ENCODE measurements at places on chromosomes 7 and 10.

DNA sequence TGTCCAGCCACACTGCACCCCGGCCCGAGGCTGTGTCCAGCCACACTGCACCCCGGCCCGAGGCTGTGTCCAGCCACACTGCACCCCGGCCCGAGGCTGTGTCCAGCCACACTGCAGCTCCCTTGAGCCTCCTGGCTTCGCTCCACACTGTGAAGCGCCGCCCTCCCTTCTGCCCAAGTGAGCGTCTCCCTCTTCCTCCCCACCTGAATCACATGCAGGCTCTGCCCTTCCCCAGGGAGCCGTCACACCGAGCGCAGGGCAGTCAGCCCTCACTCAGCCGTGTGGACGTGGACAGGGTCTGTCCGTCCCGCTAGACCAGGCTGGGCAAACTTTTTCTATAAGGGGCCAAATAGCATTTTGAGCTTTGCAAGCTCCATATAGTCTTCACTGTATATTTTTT is 27.6 kb downstream of the CFAP46 start:
- no peak for DNase-seq

GRCh38 chr7:98840722-98841121 is 29.1 kb downstream of the TMEM130 start:
- no peak for DNase-seq

DNA sequence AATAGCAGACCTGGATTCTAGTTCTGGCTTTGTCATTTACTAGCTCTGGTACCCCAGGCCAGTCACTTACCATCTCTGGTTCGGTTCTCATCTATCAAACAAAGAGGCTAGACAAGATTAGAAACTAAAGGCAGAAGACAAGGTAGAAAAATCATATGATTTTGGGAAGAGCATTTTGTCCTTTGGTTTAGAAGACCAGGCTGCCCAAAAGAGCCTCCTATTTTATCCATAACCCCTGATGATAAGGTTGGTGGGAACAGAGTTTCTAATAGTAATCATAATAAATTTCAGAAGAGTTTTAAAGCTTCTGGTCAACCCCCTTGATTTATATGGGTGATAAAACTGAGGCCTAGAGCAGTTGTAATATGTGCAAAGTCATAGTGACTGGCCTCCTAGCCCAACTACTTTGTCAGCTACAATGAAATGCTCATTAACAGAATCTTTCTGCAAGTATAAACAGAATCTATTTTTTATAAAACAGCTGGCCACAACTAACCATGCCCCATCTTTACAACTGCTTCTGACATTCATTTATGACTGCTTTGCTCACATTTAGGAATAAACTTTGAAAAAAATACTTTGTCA is 23.4 kb downstream of the COX15 start:
- no peak for DNase-seq

DNA sequence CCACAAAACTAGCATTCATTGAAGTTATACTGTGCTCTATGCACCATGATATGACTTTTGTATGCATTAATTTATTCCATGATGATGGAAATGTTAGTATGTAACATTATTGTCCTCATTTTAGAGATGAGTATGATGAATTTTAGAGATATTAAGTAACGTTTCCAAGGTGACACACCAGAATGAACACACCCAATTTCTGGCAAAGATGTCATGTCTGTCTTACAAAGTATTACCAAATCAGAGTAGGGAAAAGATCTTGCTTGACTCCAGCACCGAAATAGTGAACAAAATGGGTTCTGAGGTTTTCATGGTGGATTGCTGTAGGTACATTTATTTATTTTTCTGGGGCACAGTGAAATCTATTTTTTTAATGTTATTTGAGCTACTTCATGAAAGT is 33.8 kb upstream of the COL1A2 start:
- DNase-seq: no peak

- DNase-seq: no peak
Measured at GRCh38 chr7:6453734-6454133, 6.0 kb upstream of the DAGLB start.

DNA sequence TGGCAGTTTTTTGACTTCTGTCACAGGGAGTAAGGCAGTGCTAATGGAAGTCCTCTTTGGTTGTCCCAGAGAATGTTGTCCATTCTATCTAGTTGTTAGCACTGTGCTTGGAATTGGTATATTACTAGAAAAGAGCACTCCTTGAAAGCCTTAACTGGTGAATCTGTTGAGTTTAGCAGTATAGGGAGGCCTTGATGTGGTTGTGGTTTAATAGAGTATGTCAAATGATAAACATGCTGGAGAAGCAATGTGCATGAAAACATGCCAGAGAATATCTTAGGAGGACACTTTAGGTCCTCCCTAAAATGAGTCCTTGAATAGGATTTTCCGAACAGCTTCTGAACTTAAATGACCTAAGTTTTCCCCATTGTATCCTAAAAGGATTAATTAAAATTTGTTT is 98.6 kb downstream of the BTRC start:
- DNase-seq: no peak

- no peak for DNase-seq
Measured at GRCh38 chr10:59090817-59091622, 85.4 kb upstream of the PHYHIPL start.

GRCh38 chr10:74955796-74956195 is 129.4 kb downstream of the KAT6B start:
- DNase-seq: no peak

GRCh38 chr7:15845461-15845860 is 159.0 kb upstream of the MEOX2 start:
- no peak for DNase-seq

- DNase-seq: no peak
Measured at GRCh38 chr10:34473174-34474008, 341.7 kb downstream of the PARD3 start.

DNA sequence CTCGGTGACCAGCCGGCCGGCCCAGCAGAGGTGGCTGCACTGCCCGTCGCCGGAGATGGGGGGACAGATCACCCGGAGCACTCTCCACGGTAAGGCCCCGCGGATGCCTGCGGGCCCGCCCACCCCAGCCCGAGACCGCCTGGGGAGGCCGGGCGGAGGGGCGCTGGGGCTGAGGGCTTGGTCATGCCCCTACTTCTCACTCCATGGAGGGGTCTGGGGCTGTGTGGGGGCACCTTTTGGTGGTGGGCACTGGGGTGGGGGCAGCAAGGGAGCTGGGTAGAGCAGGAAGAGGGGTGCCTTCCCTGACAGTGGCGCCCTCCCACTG is 61.8 kb downstream of the NEURL1 start:
- DNase-seq: no peak

DNA sequence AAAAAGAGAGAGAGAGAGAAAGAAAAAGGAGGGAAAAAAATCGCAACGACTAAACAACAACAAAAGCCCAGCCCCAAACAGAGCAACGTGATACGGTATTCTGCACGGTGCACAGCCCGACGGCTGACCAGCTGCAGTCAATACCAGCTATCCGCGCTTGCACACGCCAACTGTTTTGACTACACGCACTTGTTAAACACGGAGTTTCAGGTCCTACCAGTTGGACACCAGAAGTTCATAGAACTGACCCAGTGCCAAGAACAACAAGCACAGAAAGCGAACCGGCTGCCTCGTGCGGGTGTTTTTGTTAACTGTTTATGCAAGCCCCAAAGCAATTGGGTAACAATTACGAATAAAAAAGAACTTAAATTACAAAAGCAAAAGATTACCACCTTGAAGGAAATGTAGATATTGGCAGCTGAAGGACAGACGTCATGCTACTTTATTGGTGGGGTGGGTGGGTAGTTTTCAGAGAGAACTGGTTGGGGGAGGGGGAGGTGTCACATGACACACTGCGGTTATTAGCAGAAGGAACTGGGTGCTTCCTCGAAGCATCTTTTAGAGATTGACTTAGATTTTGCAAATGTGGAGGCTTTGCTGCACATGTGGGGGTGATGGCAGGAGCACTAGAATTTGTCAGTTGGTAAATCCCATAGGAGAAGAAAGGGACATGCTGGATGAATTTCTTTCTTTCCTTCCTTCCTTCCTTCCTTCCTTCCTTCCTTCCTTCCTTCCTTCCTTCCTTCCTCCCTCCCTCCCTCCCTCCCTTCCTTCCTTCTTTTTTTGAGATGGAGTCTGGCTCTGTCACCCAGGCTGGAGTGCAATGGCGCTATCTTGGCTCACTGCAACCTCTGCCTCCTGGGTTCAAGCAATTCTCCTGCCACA is 110.6 kb upstream of the EFCAB10 start:
- no peak for DNase-seq

GRCh38 chr7:129366-130221 is 62.8 kb upstream of the FAM20C start:
- DNase-seq: no peak

DNA sequence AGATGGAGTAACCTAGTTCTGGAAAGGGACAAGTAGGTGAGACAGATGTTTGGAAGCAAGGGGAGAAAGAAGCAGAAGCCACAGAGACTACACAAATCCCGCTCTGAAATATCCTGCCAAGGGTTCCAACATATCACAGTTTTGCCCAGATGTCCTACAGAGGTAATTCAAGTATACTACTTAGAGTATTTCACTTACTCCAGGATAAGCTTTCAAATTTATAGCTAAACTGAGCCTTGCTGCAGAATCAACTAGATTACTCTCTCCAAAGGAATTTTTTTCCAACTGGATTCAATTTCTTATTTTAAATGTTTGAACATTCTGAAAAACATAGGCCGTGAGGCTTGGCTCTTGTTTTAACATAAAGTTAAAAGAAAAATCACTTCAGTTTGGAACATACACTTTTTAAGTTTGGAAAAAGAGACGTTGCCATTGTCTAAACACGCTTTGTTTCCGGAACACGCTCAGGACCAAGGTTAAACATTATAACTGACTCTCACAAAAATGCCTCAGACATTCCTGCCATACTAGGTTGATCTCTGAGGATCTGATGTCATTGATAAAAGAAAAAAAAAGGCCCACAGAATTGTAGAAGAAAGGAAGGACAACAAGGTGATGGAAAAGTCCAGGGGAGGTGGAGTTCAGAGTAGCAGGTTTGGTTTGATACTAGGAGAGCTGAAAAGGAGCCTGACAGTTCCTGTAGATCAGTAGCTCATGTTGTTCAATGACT is 74.8 kb downstream of the FAM185A start:
- DNase-seq: no peak

Measured in NCI-H187 treated with DMSO at 0.1 percent for 48 hours (cell line).